ENCODE measurements at places on chromosomes 2 and 18.

GRCh38 chr2:31202833-31203232, 14.5 kb downstream of the CAPN14 start:
- no peak for DNase-seq

DNA sequence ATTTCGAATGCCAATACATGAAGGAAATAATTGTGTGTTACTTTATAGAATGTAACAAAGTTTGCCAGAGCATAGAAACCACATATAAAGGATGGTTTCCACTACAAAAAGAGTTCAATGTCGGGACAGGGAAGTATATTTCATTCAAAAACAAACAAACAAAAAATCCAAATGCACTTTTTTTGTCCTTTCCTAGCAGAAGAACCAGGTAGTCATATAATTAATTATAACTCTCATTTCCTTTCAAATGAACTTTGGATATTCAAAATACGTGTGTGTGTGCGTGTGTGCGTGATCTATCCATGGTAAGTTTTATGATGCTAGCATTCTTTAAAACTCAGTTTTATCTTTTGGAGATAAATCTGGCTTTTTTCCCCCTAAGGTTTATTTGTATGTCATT, 8.3 kb downstream of the FN1 start:
- DNase-seq: no peak

DNA sequence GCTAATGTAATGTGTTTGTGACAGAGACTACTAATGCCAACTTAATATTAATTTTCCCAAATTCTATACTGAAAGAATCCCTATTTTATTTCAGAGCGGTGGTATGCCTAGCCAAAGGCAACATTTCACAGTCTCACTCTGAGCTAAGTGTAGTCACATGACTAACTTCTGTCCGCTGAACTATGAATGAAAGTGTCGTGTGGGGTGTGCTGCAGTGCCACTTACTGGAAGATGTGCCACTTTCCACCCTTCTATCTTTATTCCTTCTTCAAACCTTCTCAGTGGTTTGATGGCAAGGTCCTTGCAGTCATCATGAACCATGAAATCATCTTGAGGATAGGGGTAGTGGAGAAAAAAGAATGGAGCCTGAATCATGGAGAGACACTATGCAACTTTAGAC, 47.3 kb upstream of the C1D start:
- DNase-seq: no peak

DNA sequence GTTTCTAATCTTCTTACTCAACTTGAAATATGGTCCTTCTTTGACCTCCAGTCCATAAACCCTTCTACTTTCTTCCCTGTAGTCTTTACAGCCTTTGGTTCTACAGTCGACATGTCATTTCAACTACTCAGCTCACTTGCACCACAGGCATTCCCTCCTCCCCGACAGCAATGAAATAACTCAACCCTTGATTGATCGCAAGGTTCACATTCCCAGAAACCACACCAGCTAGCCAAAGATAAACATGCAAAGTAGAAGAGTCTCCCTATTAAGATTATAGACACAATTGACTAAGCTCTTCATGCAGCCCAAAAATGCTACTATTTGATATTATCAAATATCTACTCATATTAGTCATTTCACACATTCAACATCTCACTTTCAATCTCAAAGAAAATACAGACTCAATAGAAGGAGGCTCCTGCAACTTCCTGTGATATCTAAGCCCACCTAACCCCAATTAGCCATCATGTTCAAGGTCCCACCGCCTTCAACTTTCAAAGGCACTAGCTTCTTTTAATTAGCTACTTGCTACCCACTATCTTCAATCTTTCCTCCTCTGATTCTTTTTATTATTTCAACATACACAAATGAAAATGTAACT, 50.8 kb downstream of the RTTN start:
- no peak for DNase-seq

DNA sequence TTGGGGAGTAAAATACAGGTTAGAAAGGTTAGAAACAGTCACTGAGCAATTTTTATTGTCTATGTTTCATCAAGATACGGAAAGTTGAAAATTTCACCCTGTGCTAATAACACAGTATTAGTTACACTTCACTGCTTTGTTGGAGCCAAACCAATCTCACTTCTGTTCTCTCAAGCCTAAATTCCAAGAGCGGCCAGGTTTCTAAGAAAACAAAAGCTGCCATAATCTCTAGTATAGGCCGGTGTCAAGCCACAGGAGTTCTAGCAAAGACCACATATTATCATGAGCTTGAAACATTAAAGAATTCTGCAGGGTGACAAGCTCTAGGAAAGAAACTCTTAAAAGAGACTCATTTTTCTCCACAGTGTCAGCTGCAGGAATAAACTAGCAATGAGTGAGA, 128.7 kb downstream of the TXNL1 start:
- DNase-seq: no peak

DNA sequence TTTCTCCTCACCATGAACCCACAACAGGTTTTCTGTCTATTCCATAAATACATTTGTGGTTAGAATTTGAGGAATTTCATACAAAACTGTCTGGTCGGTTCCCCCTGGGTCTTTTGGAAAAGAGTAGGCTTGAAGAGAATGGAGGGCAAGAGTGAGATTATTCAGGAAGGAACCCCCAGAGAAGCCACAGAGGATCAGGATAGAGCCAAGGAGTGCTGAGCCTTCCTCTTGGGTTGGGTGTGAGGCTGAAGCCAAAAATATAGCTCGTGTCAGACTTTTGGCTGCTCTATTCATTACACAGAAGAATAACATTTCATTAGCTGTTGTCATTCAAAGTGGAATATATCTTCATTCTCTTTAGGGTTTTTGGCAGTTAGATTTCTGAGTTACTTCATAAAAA, 45.9 kb upstream of the YES1 start:
- no peak for DNase-seq

DNA sequence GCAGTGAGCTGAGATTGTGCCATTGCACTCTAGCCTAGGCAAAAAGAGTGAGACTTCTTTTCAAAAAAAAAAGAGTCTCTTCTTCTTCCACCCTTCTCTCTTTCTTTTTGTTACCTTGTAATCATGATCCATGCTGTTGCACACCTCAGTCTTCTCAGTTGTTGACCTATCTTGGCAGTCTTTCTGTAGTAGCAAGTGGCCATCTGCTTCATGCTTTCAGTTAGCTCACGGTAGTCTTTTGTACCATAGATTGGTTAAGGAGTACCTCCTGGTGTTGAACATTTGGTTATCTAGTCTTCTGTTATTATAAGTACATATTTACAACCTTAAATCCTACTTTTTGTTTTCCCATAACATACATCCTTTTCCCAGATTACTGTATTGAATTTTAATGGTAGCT, 3.1 kb downstream of the GORASP2 start:
- DNase-seq: no peak

DNA sequence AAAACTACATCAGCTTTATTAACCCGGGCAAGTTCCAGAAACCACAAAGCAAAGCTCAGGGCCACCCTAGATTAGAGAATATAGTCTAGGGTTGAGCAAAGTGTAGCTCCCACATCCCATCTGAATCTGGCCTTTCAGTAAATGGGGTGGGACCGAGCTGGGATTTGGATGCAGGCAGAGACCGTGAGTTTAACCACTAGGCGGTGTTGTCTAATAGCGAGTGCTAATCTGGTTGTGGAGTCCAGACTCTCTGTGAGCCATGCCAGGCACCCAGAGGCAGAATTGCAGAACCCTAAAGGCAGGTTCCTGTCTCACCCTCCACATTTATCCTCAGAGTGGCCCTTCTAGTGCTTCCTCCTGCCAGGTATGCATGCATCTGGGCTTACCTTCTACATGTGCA, 435.9 kb downstream of the TSN start:
- no peak for DNase-seq

GRCh38 chr2:2272841-2273240, 58.2 kb downstream of the MYT1L start:
- no peak for DNase-seq

DNA sequence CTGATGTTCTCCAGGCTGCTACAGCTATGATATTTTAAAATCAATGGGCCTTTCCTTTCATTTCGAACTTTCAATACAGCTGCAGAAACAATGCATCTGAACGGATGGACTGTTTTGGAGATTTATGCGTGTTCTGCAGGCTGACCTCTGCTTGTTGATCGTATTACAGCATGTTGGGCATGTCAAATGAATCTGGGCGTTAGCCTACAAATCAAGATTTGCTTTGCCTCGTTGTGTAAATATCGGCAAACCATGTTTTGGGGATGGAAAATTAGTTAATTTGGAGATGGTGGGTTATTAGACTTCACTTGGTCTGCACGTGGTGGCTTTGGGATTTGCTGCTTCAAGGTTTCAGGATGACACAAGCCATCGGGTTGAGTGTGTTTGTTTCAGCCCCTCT, 129.3 kb downstream of the AGAP1 start:
- DNase-seq: no peak
